Kasumi-1 (cell line): ENCODE measurements at places on chromosomes 11 and 22.
A peak's percentile ranks its signal among the peaks of the same experiment; 100 is the strongest.

DNA sequence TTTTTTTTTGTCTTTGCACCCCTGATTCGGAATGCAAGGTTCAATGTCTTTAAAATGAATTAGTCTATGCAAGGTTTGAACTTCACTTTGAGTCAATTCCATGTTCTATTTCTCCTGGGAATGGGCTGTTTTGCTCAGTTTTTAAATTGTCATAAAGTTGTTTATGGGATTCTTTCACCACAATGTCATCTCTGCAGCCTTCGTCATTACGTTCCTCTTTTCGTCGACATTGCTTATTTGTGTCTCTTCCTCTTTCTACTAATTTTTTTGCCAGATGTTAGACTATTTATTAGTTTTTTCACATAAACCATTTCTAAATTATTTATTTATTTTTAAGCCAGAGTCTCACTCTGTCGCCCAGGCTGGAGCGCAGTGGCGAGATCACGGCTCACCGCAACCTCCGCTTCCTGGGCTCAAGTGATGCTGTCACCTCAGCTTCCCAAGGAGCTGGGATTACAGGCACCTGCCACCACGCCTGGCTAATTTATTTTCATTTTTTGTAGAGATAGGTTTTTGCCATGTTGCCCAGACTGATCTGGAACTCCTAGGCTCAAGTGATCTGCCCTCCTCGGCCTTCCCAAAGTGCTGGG lies 7.1 kb upstream of the TNNT3 start:
- DNase-seq = peak; percentile 53

DNA sequence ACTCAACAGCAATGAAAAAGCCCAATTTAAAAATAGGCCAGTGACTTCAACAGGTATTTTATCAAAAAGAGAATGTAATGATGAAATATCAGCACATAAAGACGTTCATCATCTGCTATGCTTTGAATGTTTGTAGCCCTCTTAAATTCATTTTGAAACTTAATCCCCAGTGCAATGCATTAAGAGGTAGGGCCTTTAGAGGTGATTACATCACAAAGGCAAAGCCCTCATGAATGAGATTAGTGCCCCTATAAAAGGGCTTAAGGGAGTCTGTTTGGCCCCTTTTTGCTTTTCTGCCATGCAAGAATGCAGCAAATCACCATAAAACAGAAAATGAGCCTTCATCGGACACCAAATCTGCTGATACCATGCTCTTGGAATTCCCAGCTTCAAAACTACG lies 637.0 kb downstream of the DLG2 start:
- no peak for DNase-seq

DNA sequence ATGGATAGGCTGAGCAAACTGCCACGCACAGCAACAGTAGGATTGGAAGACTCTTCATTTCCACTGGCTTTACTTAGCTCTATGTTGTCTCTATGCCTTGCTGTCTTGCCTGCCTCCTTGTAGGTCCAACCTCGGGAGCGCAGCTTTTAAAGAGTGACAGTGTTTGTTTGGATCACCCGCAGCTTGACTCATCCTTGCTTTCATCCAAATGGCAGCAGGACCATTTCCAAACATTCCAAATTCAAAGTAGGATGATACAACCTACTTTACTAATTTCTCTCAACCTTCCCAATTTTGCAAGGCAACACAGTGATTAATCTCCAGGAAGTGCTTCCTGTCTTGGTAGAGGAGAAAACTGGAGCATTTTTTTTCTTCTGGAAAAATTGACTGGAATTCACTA lies at the start of gene MMP3:
Gene MMP3 (minus strand): TSS at position 121 of the 400 bp plus-strand sequence. CDS start 63 bp downstream, at position 58.
- no peak for DNase-seq

- no peak for DNase-seq
These were observed 47.1 kb upstream of the EMID1 start for GRCh38 chr22:29158546-29158945.

DNA sequence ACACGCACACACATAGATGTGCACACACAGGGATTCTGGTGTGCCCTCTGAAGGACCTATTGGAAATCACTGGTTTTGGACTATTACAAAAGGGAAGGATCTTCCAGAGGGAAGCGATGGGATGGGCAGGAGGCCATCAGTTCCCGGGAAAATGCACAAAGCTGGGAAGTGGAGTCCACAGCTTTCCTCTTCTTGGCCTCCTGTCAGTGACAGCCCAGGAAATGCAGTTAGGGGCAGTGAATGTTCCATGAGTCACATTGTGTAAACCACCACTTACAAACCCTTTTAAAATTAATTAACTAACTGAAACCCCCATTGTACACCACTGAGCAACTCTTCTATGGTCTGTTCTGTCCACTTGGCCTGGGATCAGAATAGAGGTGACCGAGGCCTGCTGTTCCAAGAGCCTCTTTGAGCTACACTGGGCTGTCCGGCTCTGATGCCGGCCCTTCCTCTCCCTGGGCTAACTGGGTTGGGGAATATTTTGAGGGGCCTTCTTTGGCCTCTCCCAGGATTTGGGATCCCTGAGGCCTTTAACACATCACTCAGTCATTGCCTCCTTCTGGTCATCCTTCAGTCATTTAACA lies 137.7 kb downstream of the FEZ1 start:
- DNase-seq = no peak

DNA sequence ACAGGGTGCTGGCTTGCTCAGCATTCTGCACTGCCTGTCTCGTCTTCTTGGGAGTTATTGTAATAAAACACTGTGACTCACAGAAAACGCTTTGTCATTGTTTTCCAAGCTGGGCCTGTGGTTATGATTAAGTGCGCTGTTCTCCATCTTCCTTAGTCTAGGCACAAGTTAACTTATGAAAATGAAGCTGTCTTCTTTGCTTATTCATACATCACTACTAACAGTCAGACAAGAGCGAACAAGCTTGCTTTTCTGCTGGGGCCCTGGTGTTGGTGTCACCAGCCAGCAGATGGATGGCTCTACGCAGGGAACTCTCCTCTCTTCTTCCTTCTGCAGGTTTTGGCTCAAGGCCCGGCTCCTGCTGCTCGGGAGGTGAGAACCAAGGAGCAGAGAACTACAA lies 380.1 kb upstream of the SYN3 start:
- no peak for DNase-seq

DNA sequence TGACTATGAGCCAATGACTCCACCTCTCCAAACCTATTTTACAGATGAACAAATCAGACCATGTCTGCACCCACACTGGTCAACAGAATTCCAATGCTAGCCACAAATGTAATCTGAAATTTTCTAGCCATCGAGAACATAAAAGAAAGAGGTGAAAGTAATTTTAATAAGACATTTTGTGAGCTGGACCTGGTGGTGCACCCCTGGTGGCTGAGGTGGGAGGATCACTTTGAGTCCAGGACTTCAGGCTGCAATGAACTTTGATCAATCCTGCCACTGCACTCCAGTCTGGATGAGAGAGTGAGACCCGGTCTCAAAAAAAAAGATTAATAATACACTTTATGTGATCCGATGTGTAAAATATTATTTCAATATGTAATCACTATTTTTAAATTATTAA lies 9.4 kb upstream of the RNF185 start:
- DNase-seq = peak; percentile 41

DNA sequence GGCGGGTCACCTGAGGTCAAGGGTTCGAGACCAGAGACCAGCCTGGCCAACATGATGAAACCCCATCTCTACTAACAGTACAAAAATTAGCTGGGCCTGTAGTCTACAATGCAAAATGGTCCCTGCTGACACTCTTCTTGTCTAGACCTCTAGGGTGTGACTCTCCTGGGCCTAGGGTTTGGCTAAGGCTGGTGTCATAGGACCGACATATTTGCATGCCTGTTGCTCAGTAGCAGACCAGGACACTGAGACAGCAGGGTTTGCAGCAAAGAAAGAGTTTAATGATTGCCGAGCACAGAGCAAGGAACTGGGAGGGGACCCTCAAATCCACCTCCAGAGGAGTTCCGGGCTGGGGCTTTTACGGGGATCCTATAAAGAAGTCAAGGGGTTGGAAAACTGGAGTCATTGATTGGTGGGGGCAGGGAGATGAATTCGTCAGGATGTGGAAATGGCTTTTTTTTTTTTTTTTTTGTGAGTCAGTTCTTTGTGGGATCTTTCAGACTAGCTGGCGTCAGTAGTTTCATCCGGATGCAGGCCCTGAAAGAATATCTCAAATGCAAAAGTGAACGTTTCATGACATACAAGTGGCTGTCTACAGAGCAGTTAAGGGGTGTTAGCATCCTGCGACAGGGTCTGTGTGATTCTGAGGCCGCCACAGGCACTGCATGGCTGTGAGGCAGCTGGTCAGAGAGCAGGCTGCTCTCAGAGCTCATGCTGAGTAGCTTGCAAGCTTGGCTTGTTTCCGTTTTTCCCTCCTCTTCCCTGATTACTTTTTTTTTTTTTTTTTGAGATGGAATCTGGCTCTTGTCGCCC lies 27.2 kb upstream of the A4GALT start:
- DNase-seq = no peak

- DNase-seq = no peak
These were observed at the start of gene GAB2 for GRCh38 chr11:78417175-78417887. Gene GAB2, minus strand, starts transcription at chr11:78417820. Its CDS starts 100 bp downstream, at chr11:78417720.

- no peak for DNase-seq
These were observed 106.4 kb upstream of the KIRREL3 start for GRCh38 chr11:127106938-127107337.

- DNase-seq = peak; percentile 81
These were observed 37.7 kb upstream of the SPON1 start for GRCh38 chr11:13924801-13925327.

GRCh38 chr22:22746963-22747933 lies 102.8 kb downstream of the GGTLC2 start:
- no peak for DNase-seq

- DNase-seq = peak; percentile 32
These were observed 953 bp upstream of the PACS1 start for GRCh38 chr11:66068923-66069714.
